ENCODE measurements at places on chromosomes 3 and 15. TPM values are rescaled to one million over a fixed set of nuclear protein-coding genes. Genes with fewer than 3 reads are reported as not detected.

- DNase-seq = peak; percentile 47
These were observed 39.7 kb upstream of the GADL1 start for GRCh38 chr3:30934208-30934550.

DNA sequence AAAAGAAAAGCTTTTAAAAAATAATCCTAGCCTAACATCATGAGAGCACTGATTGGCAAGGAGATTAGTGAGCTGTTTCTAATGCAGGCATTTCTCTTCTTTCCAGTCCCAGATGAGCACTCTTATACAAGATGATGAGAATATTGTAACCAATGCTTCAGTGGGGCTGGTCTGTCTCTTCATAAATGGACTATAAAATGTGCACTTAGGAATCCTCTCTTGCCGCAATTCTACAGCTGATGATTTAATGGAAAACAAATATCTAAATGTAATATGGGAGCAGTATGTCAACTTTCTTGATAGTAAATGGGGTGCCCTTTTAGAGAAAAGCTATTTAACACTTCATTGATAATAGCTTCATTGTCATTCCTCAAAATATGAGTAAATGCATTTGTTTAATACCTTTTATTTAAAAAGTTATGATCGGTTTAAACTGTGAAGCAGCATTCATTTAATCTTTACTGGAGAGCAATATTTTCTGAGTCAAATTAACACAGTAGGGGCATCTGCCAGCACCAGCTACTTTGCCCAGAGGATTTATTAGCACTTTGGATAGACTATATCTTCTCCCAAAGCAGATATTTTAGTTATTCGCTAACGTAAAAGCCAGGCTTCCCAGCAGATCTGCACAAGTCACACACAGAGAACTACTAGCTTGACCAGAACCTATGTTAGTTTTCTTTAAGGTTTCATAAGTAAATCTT lies 985.9 kb downstream of the DIPK2A start:
- no peak for DNase-seq

GRCh38 chr3:48634661-48635221 lies 520 bp downstream of the SLC26A6 start:
- DNase-seq = no peak

DNA sequence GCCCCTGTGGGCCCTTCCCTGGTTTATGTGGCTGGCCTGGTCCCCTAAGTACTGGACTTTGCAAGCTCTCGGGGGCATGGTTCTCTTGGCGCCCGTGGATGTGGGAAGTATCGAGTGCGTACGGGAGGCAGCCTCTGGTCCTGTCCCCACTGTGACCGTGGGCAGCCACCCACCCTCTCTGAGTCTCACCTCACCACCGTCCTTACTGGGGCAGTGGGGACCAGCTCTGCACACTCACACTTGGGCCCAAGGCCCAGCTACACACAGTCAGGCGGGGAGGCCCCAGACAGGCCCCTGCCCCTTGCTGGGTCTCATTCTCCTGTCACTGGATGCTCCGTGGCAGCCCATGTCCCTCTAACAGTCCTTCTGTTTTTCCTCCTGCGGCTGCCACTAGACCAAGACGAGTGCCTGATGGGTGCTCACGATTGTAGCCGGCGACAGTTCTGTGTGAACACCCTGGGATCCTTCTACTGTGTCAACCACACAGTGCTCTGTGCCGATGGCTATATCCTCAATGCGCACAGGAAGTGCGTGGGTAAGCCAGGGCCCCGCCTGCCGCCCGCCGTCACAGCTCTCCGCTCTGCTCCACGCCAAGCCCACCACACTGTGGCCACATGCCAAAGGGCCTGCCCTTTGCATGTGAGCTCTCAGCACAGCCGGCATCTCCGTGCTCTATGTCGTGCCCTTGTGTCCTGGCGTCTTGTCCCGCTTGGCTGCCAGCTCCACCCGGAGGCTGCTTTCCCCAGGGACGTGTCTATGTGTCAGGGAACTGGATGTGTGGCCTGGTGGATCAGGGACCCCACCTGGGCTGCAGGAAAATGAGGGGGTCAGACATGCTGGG lies 72.7 kb downstream of the FBLN2 start:
- no peak for DNase-seq

DNA sequence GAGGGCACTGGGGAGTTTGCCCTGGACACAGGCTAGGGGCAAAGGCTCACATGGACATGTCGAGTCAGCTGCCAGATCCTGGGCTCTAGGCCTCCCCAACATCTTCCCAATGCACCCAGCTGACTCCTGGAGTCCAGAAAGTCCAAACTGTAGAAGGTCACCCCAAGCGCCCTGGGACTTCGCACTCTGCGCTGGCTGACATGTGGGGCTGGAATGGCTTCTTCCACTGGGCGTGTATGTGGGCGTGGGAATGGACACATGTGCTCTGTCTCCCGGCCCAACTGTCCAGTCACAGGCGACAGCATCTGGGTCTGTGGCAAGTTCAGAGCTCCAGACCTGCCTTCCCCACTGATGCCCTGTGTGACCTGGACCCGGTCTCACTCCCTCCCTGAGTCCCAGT lies 13.2 kb upstream of the FURIN start:
- DNase-seq = no peak

GRCh38 chr15:69679623-69680228 lies 227.1 kb downstream of the RPLP1 start:
- DNase-seq = no peak

Gene MLF1
- 88.4 TPM for polyA plus RNA-seq

Gene SPINK8
- polyA plus RNA-seq = not detected

Gene PAQR5
- 0.37 TPM for polyA plus RNA-seq

DNA sequence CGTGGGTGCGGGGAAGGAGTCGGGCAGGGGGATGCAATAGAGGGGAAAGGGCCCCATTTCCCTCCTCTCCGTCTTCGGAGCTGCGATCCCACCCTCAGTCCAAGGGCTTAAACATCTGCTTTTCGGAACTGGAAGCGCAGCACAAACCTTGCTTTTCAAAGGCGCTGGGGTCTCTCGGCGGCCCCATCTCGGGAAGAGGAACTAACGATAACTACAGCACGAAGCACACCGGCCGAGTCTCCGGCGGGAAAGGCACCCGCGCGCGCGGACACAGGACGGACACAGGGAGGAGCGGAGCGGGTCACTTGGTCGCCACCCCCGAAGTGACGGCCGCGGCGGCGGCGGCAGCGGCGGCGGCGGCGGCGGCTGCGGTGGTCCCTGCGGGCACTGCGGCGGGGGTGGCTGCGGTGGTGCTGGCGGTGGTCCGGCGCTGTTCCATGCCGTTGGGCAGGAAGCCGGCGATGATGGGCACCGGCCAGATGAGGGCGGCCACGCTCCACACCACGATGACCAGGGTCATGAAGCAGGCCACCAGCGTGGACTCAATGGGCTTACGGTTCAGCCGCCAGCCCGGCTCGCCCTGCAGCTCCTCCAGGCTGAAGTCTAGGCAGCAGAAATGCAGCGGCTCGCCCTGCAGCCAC lies 1.1 kb downstream of the TMEM158 start:
- no peak for DNase-seq

Gene KNG1
- polyA plus RNA-seq = not detected

- peak; percentile 41 for DNase-seq
These were observed 259.2 kb upstream of the CCDC54 start for GRCh38 chr3:107117922-107118536.

DNA sequence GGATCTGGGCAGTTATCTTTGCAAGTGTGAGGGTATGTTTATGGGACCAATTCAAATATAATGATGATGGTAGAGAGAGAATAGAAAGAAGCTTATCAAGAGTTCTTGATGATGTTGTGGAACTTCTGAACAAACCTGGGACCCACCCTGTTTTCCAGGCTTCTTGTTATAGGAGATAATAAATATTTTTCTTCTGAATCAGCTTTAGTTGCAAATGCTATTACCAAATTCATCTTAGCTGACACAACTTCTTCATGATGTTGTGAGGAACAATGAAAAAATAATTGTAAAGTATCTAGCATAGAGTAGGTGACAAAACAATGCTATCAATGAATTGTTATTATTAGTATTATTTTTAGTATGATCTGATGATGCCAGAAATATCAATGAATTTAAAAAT lies 43.5 kb upstream of the PTX3 start:
- no peak for DNase-seq

GRCh38 chr3:16668776-16669545 lies 63.7 kb upstream of the DAZL start:
- no peak for DNase-seq

GRCh38 chr3:189626286-189626685 lies 4.9 kb upstream of the TP63 start:
- no peak for DNase-seq

Gene P2RY13
- polyA plus RNA-seq = 1.1 TPM

- DNase-seq = no peak
These were observed 322.9 kb downstream of the ERC2 start for GRCh38 chr3:56145410-56145809.

DNA sequence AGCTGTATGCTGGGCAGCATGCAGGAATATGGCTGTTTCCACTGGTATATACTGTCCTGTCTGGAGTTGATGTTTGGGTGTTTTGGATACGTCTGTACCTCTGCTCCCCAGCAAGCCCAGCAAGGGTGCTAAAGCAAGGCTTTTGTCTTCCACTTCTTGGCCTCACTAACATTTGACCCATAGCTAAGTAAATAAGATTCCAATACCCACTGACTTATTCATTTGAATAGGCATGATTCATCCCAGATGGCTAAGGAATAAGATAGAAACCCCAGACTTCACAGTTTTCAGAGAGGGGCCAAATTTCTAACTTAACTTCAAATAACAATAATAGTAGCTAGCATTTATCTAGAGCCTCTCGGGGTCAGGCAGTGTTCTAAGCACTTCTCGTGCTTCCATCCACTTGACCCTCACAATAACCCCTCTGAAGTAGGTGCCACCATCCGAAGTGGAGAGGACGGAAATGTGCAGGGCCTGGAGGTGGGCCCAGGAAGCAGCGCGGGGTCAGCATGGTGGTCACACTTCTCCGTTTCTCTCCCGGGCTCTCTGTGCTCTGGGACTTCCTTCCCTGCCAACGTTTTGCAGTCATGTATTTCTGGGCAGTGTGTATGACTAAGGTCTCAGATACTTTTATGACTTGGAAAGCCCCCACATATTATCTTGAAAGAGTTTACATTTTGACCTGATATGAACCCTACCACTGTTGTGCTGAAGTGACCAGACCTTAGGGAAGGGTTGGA lies 39.3 kb downstream of the LRRK1 start:
- DNase-seq = no peak
